ENCODE measurements at places on chromosomes 6 and 20.

- DNase-seq = no peak
Observed at GRCh38 chr6:56992036-56992435, 37.1 kb downstream of the BEND6 start.

GRCh38 chr6:160135907-160136655 is 14.5 kb downstream of the SLC22A1 start:
- no peak for DNase-seq

DNA sequence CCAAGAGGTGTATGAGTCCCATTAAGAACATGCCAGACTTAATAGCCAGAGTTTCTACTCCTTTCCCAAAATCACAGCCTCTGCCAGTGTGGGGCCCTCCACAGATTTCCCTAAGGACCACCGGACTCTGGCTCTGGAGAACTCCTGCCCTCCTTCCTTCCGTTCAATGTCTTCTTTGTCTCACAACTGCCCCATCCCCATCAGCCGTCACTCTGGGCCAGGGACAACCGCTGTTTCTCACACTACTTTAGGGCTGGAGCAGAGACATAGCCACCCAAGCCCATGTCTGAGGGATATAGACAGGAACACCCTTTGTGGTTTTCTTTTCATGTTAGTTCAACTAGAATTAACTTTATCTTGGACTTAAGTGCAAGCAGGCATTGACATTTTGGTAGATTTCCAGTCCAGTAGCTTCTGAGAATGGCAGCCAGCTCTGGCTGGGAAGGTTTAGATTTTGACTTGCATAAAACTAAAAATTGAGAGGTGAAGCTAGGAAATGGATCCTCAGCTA is 6.7 kb upstream of the ACSS1 start:
- no peak for DNase-seq

- no peak for DNase-seq
Observed at GRCh38 chr6:134435814-134436280, 117.9 kb upstream of the SGK1 start.

DNA sequence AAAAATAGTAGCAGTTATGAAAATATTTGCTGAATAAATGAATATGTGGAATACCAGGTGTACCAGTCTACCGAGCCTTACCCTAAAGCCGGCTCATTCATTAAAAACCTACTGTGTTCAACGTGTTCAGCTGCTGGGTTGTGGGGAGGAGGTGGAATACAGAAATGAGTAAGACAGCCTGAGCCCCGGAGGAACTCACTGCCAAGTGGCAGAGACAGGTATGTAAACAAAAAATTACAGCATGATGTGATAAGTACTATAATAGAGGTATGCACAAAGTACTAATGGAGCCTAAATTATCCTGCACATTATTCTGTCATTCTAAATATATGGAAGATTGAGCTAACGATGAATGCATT is 6.8 kb upstream of the ADTRP start:
- DNase-seq = peak; percentile 39

DNA sequence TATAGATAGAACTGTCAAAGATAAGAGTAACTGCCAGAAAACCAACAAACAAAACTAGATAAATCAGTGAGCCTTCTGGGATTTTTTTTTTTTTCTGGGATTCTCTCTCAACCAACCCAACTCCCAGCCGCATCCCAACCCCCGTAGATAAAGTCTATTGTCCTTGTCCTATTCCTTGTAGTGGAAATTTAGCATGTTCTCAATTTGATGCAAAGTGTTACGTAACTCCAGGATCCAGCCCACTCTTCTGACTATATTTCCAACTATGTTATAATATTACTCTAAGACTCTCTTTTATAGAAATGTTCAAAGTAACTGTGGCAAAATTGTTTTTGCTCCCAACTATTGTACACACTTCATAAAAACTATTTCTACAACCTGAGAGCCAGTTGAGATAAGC is 15.4 kb upstream of the CDYL start:
- no peak for DNase-seq

GRCh38 chr20:52312132-52312729 is 120.7 kb upstream of the ZFP64 start:
- peak; percentile 37 for DNase-seq

DNA sequence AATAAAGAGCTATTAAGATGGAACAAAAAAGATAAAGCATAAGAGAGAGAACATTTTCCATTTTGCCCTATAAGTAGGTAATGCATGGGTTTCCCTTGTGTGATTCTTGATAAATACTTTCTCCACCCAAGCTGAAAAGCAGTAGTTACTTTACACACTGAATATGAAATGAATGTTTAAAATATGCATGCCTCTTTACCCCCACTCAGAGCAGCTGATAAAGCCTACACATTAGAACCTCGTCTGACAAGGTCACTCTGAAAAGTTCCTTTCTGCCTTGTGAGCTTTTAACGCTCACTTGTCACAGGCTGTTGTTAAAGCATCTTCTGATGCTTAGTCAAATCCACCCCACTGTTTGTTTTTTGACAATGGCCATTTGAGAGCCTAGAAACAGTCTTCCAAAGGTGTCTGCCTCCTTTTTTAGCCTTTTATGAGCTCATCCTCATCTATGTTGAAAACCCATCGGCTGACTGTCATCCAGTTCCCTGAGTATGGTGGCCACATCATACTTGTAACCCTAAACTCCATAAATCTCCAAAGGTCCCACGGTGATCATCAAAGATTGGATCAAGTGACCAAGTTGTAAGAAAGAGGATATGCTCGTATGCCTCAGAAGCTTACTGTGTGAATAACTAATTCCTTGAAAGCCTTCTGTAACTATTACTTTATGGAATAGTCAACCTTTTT is 102.8 kb downstream of the ATXN1 start:
- no peak for DNase-seq

- no peak for DNase-seq
Observed at GRCh38 chr20:38418509-38419204, 16.5 kb downstream of the SNHG17 start.

DNA sequence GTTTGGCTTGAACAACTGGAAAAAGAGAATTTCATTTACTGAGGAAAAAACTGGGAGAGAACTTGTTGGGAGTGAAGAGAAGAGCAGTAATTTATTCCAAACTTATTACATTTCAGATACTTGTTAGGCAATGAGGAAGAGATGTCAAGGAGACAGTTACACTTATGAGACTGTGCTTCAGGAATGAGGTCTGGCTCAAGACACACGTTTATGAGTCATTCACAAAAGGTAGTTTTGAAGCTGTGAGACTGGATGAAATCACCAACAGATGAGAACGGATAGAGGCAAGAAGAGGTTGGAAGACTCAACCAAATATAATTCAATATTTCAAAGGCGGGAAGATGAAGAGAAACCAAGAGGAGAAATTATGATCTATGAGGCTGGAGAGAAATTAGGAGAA is 70.6 kb upstream of the DEFB112 start:
- DNase-seq = no peak

DNA sequence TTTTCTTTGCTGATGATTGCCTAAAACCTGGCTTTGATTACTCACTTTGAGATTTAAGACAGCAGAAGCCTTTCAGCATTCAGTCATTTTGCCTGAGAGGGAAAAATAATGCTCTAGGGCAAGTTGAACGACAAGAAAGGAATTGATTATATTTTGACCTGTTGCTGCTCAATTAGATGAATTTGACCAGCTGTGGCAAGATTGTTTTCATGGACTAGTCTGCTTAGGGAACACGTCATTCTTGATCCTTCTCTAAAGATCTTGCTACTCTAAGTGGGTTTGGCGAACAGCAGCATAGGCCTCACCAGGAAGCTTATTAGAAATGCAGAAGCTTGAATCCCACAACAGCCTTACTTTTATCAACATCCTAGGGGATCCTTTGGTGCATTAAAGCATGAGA is 59.7 kb upstream of the PHACTR1 start:
- no peak for DNase-seq

All from stimulated activated CD4-positive, alpha-beta T cell treated with anti-CD3 and anti-CD28 coated beads, Interleukin-1b, Interleukin-23, amount 100 ng/mL, for 48 hours (primary cell).